ENCODE measurements at places on chromosomes 7 and 10. TPM values are rescaled to one million over a fixed set of nuclear protein-coding genes. Genes with fewer than 3 reads are reported as not detected.

SPDYE8 gene
- 0.22 TPM for total RNA-seq

TBX20 gene
- total RNA-seq: not detected

AHCYL2 gene
- total RNA-seq: 26.0 TPM

TEX36 gene
- total RNA-seq: not detected

ZNF277 gene
- total RNA-seq: 24.3 TPM

KCNH2 gene
- 9.4 TPM for total RNA-seq

FAM25C gene
- total RNA-seq: not detected

AKR1C4 gene
- total RNA-seq: 0.48 TPM

BTBD16 gene
- not detected for total RNA-seq

SLC39A12 gene
- not detected for total RNA-seq

FOXI2 gene
- 1.7 TPM for total RNA-seq

MYL10 gene
- total RNA-seq: not detected

DNA sequence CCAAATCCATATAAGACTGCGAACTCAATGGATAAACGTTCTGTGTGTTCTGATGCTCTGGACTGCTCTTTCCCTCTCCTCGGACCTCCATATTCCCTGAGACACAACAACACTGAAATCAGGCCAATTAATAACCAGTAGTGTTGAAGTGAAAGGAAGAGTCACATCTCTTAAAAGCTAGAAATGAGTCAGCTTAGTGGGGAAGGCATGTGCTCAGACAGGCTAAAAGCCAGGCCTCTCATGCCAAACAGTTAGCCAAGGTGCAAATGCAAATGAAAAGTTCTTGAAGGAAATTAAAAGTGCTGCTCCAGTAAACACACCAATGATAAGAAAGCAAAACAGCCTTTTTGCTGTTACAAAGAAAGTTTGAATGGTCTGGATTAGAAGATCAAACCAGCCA, 29.3 kb downstream of the TNS3 start:
- H3K27ac ChIP-seq: no peak overlapping the region
- no peak overlapping the region for H3K4me3 ChIP-seq
- DNase-seq: no peak
- H3K4me1 ChIP-seq: peaks cover 12% of the 10 kb centered on the region
- H3K27me3 ChIP-seq: no peaks in the 10 kb centered on the region
- peaks cover 8% of the 10 kb centered on the region for H3K36me3 ChIP-seq

- no peaks in the 10 kb centered on the region for H3K4me1 ChIP-seq
- H3K27me3 ChIP-seq: peaks cover 5% of the 10 kb centered on the region
- no peak for DNase-seq
- H3K27ac ChIP-seq: no peak overlapping the region
- no peaks in the 10 kb centered on the region for H3K36me3 ChIP-seq
Measured at GRCh38 chr7:100513212-100513810, 25.7 kb upstream of the AGFG2 start.

GRCh38 chr10:14953424-14954000, 384 bp downstream of the DCLRE1C start:
- H3K4me1 ChIP-seq: peaks cover 13% of the 10 kb centered on the region
- H3K27me3 ChIP-seq: no peaks in the 10 kb centered on the region
- peak overlapping the region; percentile 94 for H3K27ac ChIP-seq
- DNase-seq: no peak
- H3K4me3 ChIP-seq: peak overlapping the region; percentile 91
- no peaks in the 10 kb centered on the region for H3K36me3 ChIP-seq

DNA sequence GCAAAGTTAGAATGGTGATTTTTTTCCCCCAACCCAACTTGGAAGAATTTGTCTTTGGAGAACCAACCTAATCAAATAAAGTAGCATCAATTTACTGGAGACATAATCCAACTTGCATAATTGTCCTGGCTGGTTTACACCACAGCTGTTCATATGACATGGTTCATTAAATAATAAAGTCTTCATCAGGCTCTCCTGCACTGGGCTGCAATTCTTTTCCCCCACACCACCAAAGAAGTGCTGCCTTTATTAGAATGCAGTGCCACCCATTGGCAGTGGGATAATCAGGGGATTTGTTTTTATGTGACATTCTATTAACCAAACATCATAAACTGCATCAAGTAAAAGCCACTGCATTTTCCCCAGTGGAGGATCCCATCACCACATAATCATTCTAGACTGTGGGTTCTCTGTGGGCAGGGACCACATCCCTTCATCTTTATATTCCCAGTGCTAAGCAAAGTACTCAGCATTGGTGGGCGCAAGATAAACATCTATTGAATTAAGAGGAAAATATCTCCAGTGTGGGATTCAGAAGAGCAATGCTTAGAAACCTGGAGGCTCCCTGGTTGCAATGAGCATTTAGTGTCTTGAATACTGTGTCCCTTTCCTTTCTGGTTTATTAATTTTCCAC, 322.0 kb downstream of the KCNMA1 start:
- peaks cover 15% of the 10 kb centered on the region for H3K27me3 ChIP-seq
- peaks cover 7% of the 10 kb centered on the region for H3K4me1 ChIP-seq
- H3K4me3 ChIP-seq: no peak overlapping the region

GRCh38 chr10:31030800-31031199, 865 bp downstream of the ZNF438 start:
- H3K4me3 ChIP-seq: peak overlapping the region; percentile 88
- H3K4me1 ChIP-seq: peaks cover 11% of the 10 kb centered on the region
- DNase-seq: no peak
- peak overlapping the region; percentile 98 for H3K27ac ChIP-seq

DNA sequence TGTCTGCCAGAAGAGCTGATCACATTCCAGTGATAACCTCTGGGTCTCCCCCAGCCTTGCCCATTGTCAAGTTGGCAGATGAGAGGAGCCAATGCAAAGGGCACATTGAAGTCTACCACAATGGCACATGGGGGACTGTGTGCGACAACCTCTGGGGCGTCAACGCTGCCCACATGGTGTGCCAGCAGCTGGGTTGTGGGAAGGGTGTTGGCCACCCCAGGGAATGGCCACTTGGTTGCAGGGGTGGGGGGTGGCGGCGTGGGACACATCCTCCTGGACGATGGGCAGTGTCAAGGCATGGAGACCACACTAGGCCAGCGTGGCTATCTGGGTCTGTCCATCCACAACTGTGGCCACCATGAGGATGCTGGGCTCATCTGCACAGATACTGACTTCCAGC, 43.4 kb downstream of the CUZD1 start:
- H3K27ac ChIP-seq: no peak overlapping the region
- peaks cover 4% of the 10 kb centered on the region for H3K27me3 ChIP-seq
- no peaks in the 10 kb centered on the region for H3K36me3 ChIP-seq
- no peaks in the 10 kb centered on the region for H3K4me1 ChIP-seq

DNA sequence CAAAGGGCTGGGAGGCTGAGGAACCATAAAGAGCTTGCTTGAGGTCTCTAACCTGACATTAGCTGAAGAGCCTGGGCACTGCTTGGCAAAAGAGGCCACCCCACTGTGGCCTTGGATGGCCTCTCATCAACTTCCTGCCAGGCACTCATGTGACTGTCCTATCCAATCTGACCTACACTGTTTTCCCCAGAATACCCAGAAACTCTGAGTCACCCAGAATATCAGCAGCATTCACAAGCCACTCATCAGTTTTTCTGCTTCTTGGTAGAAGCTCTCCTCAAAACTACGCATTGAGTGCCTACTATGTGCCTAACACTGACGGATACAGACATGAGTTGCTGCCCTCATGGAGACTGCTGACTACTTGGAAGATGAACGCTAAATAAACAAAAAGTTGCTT, 4.1 kb upstream of the NT5C2 start:
- no peak overlapping the region for H3K4me3 ChIP-seq
- no peak overlapping the region for H3K27ac ChIP-seq
- no peak for DNase-seq
- H3K36me3 ChIP-seq: no peaks in the 10 kb centered on the region

DNA sequence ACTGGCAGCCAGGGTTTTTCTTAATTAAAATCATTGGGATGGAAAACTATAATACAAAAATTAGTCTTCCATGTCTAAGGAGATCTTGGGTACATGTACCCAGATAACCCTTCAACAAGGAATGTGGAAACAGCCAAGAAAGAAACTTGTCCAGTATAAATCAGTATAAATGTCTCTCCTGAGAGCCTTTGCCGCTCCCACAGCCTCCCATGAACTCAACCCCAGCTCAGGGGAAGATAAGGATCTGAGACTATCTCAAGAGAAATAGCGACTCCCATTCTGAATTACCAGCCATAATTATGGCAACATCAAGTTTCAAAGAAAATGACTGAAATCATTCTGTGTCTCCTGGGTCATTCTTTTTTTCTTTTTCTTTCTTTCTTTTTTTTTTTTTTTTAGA, 32.6 kb upstream of the AFAP1L2 start:
- H3K27ac ChIP-seq: no peak overlapping the region
- H3K27me3 ChIP-seq: no peaks in the 10 kb centered on the region
- peaks cover 15% of the 10 kb centered on the region for H3K36me3 ChIP-seq
- no peak overlapping the region for H3K4me3 ChIP-seq

- H3K27ac ChIP-seq: peak overlapping the region; percentile 9
- no peak for DNase-seq
- H3K4me3 ChIP-seq: no peak overlapping the region
- no peaks in the 10 kb centered on the region for H3K36me3 ChIP-seq
Measured at GRCh38 chr7:146655928-146656797, 539.6 kb downstream of the CNTNAP2 start.

GRCh38 chr10:110636932-110637557, 7.1 kb upstream of the RBM20 start:
- H3K27ac ChIP-seq: no peak overlapping the region
- peaks cover 18% of the 10 kb centered on the region for H3K27me3 ChIP-seq
- H3K36me3 ChIP-seq: no peaks in the 10 kb centered on the region
- DNase-seq: no peak
- H3K4me1 ChIP-seq: peaks cover 13% of the 10 kb centered on the region

GRCh38 chr10:79123547-79123963, 54.8 kb downstream of the ZMIZ1 start:
- no peak overlapping the region for H3K4me3 ChIP-seq
- no peak for DNase-seq
- no peaks in the 10 kb centered on the region for H3K27me3 ChIP-seq
- H3K4me1 ChIP-seq: peaks cover 15% of the 10 kb centered on the region

DNA sequence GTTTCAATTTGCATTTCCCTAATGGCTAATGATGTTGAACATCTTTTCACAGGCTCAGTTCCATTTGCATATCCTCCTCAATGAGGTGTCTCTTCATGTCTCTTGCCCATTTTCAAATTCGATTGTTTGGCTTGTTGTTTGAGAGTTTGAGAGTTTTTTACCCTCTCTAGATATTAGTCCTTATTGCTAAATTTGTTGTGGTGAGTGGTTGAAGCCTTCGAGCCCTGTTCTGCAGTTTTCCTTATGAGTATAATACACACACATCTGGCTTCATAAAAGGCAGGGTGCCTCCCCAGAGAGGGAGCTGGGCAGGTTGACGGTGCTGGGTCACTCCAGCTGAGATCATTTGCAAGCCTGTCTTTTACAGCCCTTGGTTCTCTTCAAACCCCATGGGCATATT, 65.1 kb downstream of the RGS10 start:
- no peak for DNase-seq
- no peaks in the 10 kb centered on the region for H3K4me1 ChIP-seq
- no peak overlapping the region for H3K27ac ChIP-seq

- DNase-seq: no peak
- H3K4me1 ChIP-seq: peaks cover 1% of the 10 kb centered on the region
- H3K27me3 ChIP-seq: peaks cover 11% of the 10 kb centered on the region
Measured at GRCh38 chr7:14834883-14835282, 67.7 kb downstream of the DGKB start.

DNA sequence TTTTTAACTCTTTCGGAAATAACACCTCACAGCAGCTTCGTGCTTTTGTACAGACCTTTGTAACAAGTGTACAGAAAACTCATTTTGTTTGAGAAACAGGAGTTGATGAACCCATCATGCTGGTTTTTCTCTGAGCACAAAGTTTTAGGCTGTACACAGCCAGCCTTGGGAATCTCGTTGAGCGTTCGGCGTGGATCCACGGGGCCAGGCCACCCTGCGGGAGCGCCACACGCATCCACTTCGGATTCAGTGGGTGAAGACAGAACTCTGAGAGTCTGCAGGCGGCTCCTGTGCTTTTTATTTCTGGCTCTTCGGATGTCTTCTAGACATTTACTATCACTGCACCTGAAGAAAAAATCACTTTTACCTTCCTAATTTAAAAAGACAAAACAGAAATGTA, 131.2 kb downstream of the SMURF1 start:
- H3K4me1 ChIP-seq: no peaks in the 10 kb centered on the region
- no peak for DNase-seq
- no peaks in the 10 kb centered on the region for H3K27me3 ChIP-seq
- H3K4me3 ChIP-seq: no peak overlapping the region
- no peak overlapping the region for H3K27ac ChIP-seq
- peaks cover 39% of the 10 kb centered on the region for H3K36me3 ChIP-seq

- H3K27ac ChIP-seq: no peak overlapping the region
- H3K4me1 ChIP-seq: peaks cover 4% of the 10 kb centered on the region
- H3K27me3 ChIP-seq: no peaks in the 10 kb centered on the region
- no peak overlapping the region for H3K4me3 ChIP-seq
- no peak for DNase-seq
Measured at GRCh38 chr10:75145590-75145989, 34.1 kb downstream of the SAMD8 start.

DNA sequence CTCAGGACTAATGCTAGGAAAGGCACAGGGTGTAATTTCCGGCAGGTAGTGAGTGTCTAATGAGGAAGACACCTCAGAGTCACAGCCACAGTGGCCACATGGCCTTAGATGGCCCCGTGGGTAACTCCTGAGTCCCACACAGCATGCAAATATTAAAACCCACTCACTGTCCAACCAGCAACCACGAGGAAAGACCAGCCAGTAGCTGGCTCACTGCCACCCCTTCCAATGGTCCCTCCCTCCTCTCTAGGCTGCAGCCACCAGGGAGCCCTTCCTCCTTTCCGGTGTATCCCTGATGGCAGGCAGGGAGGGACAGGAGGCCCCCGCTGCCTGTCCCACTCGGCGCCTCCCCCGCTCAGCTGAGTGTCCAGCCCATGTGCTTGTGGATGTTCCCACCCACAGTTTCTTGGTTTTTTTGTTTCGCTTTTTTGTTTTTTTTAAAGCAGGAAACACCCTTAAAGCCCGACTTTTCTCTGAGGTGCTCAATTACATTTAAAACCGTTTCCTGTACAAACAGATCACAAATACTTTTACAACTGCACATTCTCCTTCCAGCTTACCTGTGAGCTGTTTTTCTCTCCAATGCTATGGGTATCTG, 9.2 kb downstream of the BNIP3 start:
- no peak overlapping the region for H3K4me3 ChIP-seq
- no peak overlapping the region for H3K27ac ChIP-seq
- no peak for DNase-seq
- H3K36me3 ChIP-seq: peaks cover 14% of the 10 kb centered on the region
- peaks cover 5% of the 10 kb centered on the region for H3K4me1 ChIP-seq

- DNase-seq: no peak
- H3K4me1 ChIP-seq: peaks cover 2% of the 10 kb centered on the region
- H3K4me3 ChIP-seq: no peak overlapping the region
- no peak overlapping the region for H3K27ac ChIP-seq
- no peaks in the 10 kb centered on the region for H3K27me3 ChIP-seq
Measured at GRCh38 chr10:6385665-6386064, 182.9 kb downstream of the PFKFB3 start.

DNA sequence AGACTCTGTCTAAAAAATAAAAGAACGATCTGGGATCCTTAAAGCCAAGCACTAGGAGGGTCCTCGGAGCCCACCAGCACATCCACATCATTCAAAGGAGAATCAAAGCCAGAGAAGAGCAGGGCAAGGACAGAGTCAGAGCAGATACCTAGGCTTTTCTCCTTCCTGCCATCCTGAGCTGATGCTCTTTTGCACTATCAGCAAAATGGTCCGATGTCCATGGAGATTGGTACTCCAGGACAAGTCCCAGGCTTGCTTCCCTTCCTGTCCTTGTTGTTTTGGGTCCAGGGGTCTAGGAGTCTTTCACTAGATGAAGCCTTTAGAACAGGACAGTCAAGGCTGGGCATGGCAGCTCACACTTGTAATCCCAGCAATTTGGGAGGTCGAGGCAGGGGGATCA, 58.0 kb upstream of the ELN start:
- DNase-seq: no peak
- no peaks in the 10 kb centered on the region for H3K36me3 ChIP-seq
- H3K27ac ChIP-seq: no peak overlapping the region
- H3K27me3 ChIP-seq: peaks cover 9% of the 10 kb centered on the region
- H3K4me3 ChIP-seq: no peak overlapping the region

Data from progenitor cell of endocrine pancreas (in vitro differentiated cells).